Renal cortical epithelial cell (primary cell): ENCODE measurements at places on chromosomes 16 and 17.

DNA sequence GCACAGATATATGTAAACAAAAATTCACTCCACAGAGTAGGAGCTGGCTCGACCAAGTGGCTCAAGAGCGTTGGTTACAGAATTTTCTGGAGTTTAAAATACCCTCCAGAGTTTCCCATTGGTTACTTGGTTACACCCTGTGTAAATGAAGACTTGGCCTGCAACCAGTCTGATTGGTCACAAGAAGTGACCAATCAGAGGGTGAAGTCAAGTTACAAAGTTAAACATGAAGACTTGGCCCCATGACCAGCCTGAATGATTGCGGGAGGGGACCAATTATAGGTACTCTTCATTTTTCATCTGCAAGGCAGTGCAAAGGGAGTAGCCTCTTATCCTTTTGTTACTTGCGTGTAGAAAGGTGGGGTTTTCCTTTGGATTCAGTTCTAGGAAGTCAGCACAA, 121.3 kb upstream of the SALL1 start:
- DNase-seq = no peak

DNA sequence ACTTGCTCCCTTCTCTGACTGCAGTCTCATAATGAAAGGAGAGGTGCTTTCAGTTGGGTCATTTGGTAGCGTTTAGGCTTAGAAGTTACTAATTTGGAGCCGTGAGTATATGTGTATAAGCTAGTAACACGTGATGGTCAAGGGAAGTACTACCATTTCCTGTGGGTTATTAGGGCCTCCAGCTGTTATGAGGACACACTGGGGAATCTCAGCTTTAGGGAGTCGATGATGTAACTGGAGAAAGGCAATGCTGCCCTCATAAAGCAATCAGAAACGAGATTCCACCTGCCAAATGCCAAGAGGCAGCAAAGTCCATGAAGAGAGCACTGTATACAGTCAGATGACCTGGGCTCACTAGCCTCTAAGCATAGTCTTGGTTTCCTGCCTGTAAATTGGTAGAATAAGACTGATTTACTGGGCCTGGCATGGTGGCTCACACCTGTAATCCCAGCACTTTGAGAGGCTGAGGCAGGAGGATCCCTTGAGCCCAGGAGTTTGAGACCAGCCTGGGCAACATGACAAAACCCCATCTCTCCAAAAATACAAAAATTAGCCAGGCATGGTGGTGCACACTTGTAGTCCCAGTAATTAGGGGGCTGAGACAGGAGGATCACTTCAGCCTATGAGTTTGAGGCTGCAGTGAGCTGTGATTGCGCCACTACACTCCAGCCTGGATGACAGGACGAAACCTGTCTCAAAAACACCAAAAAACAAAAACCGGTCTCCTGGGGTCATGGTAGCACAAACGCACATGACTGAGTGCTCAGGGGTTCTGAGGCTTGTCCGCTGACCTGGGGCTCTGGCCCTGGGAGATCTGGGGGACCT, 53.0 kb downstream of the SF3B3 start:
- peak; percentile 68 for DNase-seq

DNA sequence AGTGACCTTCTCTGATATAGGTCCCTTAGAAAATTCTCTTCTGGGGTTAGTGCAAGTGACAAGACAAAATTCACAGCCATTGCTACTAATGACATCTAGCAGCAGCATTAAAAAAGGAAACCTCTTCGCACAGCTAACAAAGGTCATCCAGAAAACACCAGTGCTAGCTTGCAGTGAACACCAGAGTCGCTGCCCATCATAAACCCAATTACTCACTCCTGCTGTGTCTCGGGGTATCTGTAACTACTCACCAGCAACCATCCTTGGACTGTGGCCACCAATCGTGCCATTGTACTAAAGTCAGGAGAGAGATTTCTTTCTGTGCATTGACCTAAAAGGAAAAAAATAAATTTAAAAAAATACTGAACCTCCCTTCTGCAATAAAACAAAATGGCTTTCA, 1494.7 kb upstream of the CDH8 start:
- DNase-seq = no peak

DNA sequence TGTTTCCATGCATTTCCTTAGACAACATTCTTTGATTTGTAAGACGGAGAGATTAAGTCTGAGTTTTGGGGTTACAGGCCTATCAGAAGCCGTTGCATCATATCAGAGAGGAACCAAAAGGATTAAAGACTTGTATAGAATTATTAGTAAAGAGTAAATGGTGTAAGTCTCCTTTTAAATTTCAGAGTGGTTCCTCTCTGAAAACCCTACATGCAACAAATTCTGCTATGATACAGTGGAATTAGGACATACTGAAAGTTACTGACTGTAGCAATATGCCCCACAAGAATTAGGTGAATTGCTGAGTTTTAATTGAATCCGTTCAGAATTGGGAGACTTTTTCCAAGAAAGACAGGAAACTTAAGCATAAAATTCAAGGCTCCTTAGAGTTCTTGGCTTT, 221.6 kb downstream of the FTO start:
- DNase-seq = no peak

DNA sequence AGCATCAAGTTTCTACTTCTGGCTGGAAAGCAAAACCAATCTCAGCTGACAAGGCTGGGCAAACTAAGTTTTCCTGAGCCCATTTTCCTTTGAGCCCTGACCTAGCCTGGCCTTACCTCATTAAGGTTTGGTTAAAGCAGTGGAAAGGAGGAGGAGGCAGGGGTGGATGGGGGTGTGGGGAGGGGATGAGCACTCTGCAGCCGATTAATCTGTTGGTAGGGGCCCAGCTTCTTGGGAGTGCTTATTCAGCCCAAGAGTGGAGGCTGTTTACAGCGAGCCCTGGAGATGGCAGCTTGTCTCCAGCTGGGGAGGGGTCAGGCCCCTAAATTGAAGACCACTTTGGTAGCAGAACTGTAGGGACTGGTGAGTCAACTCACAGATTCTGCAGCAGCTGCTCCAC, 12.0 kb downstream of the SMCR8 start:
- DNase-seq = no peak
